ENCODE measurements at places on chromosomes 1 and 21. TPM values are rescaled to one million over a fixed set of nuclear protein-coding genes. Genes with fewer than 3 reads are reported as not detected.

KCNH1 gene
- total RNA-seq, result 0.34 TPM

- DNase-seq, result no peak
These were observed 61.0 kb downstream of the SELENOF start for GRCh38 chr1:86852782-86853408.

DNA sequence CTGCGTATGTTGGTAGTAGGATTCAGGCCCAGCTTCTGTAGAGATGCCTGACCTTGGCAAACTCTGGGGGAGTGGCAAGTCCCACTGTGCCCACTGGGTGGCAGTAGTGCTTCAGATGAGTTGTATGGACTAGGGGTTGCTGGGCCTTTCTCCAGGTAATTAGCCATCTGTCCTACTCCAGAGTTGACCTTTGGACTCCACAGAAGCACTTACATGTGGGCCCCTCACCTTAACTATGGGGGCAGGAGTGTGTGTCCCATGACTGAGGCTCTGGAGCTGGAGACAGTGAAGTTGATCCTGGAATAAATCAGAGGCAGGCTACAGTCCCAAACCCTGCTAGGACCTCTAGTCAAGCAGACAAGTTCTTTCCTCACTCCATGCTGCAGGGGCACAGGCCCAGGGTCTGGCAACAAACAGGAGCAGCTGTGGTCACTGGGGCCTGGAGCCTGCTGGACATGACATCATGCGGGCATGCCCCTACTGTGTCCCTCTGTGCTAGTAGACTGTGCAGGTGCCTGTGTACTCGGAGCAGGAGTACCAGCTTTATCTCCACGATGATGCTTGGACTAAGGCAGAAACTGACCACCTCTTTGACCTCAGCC is 4.6 kb downstream of the DMAP1 start:
- DNase-seq, result no peak

- no peak for DNase-seq
These were observed 31.8 kb downstream of the RGS18 start for GRCh38 chr1:192190066-192190465.
